Stimulated activated CD8-positive, alpha-beta memory T cell treated with anti-CD3 and anti-CD28 coated beads, Interleukin-2, amount 100 ng/mL, for 1 hour (primary cell): ENCODE measurements at places on chromosomes 2 and 18.

DNA sequence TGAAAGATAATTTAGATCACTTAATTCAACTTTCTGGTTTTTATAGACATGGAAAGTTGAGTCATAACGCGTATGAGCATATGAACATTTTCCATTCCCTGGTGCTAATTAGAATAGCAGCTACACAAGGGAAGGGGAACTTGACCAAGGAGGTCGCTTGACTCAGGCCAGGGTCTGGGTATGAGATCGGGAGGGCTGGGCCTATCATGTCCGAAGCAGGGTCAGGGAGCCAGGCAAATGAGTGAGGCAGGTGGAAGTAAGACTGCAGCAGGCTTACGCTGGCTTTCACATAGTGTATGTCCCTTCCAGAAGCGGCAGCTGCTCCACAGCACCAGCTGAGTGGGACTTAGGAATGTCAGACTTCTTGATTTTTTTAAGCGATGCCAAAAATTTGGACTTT, 14.7 kb downstream of the RALB start:
- no peak for DNase-seq

- DNase-seq: no peak
Measured at GRCh38 chr2:143451642-143452281, 322.5 kb downstream of the ARHGAP15 start.

DNA sequence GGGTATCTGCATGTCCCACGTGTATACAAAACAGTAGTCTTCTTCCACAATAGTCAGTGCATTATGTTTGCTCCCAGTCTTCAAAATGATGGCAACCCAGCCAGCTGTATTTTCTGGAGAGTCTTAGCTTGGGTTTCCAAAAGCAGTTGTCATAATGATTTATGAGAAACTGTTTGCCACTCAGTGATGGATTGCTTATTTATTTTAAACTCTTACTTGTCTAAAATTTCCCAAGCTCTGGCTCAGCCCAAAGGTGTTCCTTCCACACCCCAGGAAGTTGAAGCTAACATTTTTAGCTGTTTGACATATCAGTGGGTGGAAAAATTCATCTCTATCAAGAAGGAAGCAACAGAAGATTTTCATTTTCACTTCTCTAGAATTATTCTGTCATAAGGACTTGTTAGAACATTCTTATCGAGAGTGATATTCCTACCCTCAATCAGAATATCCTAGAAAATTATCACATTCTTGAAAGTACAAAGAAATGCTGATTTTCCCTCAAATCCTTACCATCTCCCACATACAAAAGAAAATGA, 78.8 kb downstream of the ASAP2 start:
- no peak for DNase-seq

DNA sequence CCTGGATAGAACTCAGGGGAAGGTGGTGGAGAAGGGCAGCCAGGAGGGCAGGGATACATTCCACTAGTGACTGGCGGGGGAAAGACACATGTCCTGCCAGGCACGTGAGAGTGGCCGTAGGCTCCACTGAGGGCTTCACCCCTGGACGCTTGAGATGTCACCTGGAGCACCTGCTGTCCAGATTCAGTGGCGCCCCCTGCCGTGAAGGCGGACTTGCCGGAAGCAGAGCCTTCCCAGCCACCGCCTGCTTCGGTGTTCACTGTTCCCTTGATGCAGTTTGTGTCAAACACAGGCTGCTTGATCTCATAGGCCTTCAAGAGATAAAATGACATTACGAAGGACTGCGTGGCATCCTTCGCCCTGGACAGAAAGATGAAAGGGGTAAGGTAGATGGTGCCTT, 335.3 kb downstream of the ZNF521 start:
- no peak for DNase-seq

DNA sequence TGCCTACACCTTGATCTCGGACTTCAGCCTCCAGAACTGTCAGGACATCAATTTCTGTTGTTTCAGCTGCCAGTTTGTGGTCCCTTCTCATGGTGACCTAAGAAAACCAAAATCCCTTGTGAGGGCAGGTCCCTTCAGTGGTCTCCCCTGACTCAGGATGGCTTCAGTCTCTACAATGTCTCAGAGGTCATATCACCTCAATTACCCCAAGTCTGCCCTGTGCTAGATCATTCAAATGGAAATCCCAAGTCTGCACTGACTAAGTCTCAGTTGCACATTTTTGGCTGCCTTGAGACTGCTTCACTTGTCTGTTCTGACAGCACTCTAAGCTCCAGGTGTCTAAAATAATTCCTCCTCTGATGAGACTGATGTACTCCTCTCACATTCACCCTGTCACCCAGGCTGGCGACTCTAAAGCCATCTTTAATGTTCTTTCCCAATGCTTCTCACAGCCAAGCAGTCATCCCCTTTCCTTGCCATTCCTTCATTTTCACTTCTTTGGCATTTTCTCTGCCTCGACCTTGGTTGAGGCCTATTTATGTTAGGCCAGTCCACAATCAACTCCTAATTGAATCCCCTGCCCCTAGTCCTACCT, 470.8 kb downstream of the DLGAP1 start:
- DNase-seq: no peak

DNA sequence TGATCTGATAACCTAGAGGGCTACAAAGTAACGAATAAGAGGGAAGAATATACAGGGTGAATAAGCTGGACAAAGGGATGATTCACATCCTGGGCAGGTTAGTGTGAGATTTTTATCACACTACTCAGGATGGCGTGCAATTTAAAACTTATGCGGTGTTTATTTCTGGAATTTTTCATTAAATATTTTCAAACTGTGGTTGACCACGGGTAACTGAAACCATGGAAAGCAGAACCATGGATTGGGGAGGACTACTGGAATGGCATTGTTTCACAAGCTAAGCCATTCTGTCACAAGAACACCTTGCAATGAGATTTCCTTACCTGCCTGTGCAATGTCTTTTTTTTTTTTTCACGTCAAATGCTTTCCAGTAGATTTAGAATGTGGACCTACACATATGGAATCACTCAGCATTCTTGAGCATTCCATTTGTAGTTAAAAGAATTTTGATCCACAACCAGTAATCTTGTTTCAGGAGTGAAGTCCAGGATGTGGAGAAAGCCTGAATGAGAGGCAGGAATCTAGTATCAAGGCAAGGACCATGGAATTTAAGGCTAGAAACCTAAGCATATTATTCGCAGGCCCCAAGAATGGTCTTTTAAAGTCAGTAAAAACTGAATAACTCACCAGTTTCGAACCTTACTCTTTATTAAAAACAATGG, 8.0 kb upstream of the CDK15 start:
- no peak for DNase-seq

DNA sequence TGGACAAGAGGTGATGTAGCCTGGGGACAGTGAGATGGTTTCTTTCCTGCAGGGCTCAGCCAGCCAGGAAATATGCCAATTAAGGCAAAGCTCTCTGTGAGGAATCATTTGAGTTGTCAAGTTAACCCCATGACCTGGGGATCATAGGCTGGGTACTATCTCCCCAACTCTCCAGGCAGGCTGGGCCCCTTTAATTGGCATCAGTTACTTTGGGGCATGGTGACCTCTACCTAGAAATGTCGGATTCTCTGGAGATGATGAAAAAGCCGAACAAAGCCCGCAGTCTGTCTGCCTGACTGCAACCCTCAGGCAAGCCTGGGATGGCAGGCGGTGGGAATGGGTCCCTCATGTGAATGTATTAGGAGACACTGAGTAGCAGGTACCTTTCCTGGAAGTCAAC, 193.5 kb upstream of the SMAD2 start:
- no peak for DNase-seq

DNA sequence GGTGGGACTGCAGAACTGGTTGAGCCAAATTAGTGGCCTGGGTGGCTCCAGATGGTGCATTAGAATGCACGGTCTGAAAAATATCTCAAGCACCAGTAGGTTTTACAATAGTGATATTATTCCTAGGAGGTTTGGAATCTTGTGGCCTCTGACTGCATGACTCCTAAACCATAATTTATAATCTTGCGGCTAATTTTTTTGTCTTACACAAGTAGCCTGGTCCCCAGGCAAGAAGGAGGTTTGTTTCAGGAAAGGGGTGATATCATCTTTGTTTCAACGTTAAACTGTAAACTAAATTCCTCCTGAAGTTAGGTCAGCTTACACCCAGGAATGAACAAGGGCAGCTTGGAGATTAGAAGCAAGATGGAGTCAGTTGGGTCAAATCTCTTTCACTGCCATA, 98.9 kb upstream of the ARL4C start:
- DNase-seq: no peak

GRCh38 chr2:16960579-16960978, 294.9 kb upstream of the CYRIA start:
- DNase-seq: no peak

GRCh38 chr2:124884315-124884714, 859.2 kb downstream of the CNTNAP5 start:
- DNase-seq: no peak

GRCh38 chr2:196259507-196260481, 88.4 kb upstream of the STK17B start:
- no peak for DNase-seq

DNA sequence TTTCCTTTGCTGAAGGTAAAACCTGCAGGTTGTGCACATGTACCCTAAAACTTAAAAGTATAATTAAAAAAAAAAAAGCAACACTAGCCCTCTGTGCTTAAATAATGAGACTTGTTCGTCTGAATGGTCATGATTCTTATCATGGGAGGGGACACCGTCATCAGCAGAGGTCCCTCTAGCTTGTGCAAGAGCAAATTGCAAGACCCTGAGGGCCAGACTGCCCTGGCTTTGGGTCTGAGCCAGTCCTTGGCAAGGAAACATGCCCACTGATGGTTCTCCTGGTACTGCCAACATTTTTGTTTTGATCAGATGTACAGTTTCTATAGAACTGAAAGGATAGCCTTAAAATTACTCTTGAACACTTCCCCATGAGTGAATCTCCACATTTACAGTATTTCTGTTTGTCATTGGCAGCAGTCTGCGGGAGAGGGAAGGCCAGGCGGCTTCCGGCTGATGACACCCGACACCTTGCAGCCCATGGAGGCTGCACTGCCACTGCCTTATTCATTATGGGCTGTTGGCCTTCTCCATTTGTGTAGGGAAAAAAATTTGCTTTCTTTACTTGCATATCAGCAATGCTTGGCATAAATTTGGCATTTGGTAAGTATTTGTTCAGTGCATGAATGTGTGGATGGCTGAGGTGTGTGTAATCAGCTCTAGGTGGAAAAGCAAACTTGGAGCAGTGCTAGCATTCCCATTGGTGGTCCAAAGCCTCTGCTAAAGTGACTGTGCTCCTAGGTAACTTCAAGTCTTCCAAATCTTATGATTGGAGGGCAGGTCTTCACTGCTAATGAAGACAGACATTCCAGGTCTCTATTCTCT, 161.6 kb upstream of the ALKAL2 start:
- DNase-seq: no peak

GRCh38 chr2:106267997-106268396, 73.9 kb upstream of the UXS1 start:
- no peak for DNase-seq

DNA sequence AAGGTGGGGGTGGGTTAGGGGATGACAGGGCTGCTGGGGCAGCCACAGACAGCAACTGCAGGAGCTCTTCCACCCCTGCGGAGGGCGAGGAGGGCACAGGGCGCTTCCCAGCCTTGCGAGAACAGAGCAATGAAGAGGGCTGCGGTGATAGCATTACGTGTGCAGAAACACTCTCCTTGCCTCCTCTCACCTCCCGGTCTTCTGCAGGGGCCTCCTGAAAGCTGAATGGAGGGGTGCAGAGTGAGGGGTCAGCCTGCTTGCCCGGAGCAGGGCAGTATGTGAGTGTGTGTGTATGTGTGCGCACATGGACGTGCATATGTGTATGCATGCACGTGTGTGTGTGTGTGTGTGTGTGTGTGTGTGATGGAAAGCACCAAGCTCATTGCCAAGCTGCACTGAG, 29.5 kb upstream of the IL1R2 start:
- no peak for DNase-seq

DNA sequence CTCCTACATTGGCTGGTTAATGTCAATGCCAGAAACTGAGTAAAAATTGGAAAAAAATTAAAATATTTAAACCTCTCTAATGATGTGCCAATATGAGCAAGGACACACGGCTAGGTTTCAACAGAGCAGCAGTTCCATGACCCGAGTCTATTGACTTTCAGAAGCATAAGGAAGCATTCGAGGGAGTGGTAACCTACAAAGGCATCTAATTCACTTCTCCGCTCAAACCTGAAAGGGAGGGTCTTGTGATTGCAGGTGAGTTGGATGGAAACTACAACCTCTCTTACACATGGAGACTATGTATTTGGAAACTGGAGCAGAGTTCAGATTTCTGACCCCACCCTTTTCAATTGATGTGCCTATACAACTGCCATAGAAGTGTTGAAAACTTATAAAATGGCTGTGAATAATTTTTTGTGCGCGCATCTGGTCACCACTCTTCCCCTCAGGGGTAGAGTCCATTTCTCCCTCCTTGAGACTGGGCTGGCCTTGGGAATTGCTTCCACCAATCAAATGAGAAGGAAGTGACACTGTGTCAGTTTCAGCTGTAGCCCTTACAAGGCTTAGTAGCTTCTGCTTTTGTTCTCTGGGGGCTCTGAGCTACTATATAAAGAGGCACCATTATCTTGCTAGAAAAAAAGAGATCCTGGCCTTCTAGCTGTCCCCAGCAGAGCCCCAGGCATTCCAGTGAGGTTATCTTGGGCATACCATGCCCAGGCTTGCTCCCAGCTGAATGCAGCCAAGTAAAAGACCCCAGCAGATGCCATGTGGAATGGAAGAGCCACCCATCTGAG, 278.0 kb downstream of the EPHA4 start:
- DNase-seq: no peak

DNA sequence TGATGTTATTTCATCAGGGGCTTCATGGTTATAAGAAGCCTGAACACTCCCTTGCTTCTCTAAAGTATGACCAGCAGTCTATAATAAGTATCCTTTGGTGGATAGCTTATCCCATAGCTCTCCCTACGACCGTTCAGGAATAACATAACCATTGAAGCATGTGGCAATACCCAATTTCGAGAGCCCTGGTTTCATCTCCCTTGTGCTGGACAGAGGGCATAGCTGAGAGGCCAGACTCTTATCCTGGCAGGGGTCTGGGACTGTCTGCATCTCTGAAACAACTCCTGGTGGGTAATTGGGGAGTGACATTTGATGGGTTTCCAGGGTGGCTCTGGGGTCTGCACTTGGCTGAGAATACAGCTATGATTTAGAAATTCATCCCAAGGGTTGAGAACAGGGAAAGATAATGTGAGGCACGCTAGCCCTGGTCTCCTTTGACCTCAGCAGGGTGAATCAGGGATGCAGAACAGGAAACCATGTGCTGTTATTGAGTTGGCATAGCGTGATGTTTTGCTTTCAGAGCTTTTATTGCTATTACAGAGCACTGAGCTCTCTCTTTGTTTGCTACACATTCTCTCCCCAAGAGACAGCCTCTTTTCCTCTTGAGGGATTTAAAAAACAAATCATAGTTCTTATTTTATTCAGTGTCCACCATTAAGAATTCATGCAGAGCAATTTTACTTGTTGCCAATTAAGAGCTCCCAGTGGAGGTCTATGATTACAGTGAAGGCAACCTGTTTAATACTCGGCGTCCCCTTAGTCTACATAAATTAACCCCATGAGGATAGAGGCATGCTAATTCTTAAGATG, 274.5 kb downstream of the NCKAP5 start:
- no peak for DNase-seq

- DNase-seq: no peak
Measured at GRCh38 chr18:57004366-57005121, 142.3 kb upstream of the BOD1L2 start.
